ENCODE measurements at places on chromosomes 6 and 20.

- DNase-seq = peak; percentile 46
These were observed 5.3 kb upstream of the PRR18 start for GRCh38 chr6:166313255-166314070.

DNA sequence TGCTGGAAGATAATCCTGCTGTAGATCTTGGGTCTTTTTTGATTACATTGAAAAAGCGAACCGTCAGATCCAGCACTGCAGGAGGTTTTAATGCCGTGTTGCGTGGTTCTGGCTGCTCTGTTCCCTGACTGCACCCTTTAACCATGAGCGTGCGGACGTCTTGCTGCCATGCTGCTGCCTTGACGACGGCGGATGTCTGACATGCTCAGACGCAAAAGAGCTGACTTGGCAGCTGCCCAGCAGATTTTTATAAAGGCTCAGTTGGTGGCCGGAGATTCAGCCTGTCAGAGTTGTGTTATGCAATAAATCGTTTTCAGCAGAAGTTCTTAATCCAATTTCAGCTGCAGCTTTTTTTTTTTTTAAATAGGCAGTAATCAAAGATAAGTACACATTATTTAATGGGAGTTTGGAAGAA lies 119.4 kb downstream of the JARID2 start:
- no peak for DNase-seq

GRCh38 chr6:43035495-43036194 lies 14.2 kb downstream of the RRP36 start:
- no peak for DNase-seq

DNA sequence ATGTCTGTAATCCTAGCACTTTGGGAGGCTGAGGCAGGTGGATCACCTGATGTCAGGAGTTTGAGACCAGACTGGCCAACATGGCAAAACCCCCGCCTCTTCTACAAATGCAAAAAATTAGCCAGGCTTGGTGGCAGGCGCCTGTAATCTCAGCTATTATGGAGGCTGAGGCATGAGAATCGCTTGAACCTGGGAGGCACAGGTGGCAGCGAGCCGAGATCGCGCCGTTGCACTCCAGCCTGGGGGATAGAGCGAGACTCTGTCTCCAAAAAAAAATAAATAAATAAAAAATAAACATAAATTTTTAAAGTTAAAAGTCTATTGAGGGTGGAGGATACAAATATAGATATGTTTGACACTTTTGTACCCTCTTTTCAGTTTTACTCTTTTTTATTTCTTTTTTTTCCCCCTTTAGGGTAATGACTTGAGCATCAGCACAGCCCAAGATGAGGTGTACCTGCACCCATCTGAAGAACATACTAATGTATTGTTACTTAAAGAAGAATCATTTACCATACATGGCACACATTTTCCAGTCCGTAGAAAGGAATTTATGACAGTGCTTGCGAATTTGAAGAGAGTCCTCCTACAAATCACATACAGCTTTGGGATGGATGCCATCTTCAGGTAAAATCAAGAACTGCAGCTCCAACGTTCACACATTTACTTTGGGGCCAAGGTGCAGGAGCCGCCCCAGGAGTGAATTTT lies 368.9 kb downstream of the LAMA2 start:
- peak; percentile 5 for DNase-seq

DNA sequence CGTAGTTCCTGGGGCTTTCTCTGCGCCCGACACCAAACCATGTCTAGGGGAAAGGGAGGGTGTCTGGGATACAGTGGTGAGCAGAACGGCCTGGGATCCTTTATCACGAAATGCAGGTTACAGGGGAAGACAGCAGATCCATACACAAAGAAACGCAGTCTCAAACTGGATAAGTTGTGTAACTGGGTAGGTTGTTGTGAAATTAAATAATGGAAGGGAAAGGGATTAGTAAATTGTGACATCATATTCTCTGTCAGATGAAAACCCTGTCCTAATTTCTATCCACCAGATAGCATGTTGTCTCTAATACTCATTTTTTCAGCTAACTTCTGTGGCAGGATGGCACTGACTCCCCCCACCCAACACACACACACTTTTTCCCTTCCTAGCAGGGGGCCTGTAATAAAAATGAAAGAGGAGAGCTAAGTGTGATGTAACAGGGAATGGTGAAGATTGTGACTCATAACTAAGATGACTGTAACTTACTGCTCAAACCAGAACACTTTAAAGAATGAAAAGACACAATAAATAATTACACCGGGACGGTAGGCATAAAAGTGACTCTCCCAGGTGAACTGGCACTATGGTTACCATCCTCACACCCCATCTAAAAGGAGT lies 769 bp upstream of the TRPC4AP start:
- no peak for DNase-seq

DNA sequence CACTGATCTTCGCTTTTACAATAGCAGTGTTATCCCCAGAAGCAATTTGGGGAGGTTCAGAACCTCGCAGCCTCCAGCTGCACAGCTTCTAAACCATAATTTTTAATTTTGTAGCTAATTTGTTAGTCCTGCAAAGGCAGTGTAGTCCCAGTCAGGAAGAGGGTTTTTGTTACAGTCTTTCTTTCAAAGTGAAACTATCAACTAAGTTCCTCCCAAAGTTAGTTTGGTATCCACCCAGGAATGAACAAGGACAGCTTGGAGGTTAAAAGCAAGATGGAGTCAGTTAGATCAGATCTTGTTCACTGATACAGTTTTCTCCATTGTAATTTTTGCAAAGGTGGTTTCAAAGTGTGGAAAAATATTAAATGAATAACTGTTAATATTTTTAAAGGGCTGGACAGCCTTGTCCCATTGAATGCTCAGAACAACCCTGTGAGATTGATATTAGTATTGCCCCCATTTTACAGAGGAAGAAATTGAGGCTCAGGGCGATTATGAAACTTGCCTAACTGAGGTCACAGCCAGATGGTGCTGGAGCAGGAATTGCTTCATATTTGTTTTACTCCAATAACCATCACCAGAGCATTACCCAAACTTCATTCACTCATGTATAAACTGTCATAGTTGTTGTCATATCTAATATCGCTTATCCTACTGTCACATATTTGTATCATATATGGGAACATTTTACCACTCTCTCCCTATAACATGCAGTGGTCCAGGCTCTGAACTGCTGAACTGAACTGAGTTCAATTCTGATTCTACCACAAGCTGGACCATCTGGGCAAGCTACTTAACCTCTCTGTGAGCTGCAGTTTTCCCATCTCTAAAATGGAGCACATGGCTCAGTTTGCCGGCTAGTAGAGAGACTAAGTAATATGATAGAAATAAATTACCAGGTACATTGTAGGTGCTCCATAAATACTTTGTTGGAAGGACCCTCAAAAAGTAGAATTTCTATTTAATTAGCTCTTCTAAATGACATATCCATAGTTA lies 213.8 kb downstream of the BCAS1 start:
- no peak for DNase-seq
